ENCODE measurements at places on chromosomes 4 and X.
A peak's percentile ranks its signal among the peaks of the same experiment; 100 is the strongest.

- DNase-seq = no peak
Measured at GRCh38 chrX:7204619-7205018, 56.7 kb upstream of the PUDP start.

DNA sequence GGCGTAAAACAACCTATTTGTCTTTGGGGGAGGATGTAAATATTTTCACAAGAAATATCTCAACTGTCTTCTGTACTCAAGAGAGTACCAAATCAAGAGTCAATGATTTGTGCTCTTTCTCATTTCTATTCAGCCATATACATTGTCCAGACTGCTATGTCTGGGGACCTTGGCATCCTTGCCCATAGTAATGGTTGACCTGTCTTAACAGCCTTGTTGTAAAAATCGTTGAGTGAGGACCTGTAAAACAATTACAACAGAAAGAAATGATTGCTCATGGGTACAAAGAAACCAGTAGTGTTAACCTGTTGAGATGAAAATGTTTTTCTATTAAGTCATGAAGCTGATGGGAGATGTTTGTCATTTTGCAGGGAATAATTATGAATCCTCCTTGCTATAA lies 56.6 kb downstream of the LNX1 start:
- no peak for DNase-seq

DNA sequence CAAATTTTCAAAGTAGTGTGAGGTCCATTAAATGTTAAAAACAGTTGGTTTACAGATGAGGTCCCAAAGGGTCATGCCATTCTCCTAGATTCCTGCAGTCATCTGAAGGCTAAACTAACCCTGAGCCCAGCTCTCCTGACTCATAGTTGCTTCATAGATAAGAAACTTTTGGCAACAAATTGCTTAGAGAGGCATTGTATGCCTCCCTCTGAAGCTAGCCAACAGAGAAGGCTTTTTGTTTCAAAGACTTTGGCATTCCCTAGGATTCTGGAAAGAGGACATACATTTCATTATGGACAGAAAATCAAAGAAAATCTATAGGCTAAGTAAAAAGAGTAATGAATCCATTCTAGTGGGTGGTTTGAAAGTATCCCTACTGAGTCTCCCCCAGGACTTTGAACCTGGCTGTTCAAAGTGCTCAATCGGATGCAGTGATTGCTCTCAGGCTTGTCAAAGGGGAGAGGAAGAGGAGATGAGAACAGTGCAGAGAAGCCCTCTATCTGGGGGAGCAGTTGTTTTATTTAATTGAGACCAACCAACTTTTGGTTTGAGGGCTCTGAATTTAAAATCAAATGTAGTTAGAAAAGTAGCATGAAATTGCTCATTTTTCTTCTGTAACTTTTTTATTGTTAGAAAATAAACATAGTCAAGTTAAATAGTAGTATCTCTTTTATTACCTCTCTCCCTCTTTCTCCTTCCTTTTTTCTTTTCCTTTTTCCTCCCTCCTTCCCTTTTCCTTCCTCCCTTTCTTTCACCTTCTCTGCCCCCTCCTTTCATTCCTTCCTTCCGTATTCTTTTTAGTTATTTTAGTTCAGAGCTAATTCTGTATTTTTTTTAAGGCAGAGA lies 72.3 kb upstream of the ZNF518B start:
- no peak for DNase-seq

GRCh38 chr4:33739884-33740632 lies 2504.3 kb downstream of the ARAP2 start:
- DNase-seq = no peak

DNA sequence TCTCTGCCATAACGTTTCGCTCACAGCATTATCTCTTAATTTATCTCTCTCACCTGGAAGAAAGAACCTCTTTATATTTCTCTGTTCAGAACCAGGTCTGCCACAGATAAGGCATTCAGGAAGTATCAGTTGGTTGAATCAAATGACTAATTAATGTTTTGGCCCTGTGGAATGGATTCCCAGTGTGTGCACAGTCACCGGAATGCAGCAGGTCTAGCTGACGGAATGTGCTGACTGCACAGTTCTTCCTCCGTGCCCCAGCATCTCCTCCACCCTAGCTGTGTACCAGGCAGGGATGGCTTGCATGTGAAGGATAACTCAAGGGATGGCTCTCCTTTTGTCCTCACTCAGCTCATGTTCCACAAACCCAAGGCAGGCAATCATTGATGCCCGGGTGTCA lies 141.8 kb upstream of the MSX1 start:
- no peak for DNase-seq

DNA sequence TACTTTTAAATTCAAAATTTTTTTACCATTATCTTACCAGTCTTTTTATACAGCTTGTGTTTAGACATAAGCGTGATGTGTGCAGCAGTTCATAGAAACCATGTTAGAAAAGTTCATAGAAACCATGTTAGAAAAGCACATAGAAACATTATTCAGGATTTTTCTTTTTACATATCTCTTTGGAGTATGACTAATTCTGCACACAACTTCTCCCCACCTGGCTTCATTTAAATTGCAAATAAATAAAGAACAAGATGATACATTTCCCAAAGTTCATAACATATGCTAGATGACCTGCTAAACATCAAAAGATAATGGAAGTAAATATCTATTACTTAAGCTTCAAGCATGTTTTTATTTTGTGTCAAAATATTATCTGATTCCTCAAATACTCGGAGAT lies 201.9 kb downstream of the BANK1 start:
- no peak for DNase-seq

DNA sequence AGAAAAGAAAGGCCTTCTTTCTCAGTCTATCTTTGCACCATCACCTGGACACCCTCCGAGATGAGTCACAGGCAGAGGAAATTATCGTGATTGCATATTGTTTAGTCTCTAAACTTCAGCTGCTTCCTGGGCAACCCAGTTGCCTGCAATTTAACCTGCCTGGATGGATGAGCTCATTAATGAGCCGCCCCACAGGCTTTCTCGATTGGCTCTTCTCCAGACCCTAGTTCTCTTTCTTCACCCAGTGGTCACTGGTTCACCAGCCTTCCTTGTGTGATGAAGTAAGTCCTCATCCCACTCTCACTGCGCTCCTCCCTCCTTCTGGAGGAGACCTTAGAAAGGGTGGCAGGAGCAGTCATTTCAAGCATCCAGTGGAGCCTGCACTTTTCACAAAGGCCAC lies 94.4 kb downstream of the SOWAHB start:
- no peak for DNase-seq

DNA sequence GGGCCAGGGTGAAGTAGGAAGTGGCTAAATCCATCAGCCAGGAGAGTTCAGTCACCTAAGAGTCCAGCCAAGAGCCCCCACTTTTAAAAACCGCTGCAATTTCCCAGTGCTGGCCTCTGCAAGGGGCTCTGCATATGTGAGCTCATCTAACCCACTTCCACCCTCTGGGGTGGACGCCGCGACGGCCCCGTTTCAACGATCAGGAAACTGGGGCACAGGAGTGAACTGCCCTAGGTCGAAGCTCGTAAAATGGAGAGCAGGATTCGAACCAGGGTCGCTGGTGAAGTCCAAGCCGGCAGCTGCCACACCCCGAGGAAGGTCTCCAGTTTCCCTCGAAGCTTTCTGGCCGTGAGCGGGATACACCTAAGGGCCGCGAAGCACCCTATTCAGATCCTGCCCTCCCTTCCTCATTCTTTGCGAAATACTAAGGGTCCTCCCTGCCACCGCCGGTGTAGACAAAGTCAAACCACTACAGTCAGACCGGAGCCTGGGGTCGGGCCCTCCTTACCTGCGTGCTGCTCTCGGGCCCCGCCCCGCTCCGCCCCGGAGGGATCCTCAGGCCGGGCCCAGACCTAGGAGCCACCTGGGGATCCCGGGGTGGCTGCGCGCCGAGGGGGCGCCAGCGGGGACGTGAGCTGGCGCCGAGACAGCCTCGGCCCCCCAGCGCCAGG lies 446 bp downstream of the EVC2 start:
- DNase-seq = peak; percentile 51

GRCh38 chrX:38489341-38489740 lies 72.0 kb upstream of the TSPAN7 start:
- no peak for DNase-seq

All from upper lobe of left lung (tissue), 6 donors.